ENCODE measurements at places on chromosomes 7 and 10.

DNA sequence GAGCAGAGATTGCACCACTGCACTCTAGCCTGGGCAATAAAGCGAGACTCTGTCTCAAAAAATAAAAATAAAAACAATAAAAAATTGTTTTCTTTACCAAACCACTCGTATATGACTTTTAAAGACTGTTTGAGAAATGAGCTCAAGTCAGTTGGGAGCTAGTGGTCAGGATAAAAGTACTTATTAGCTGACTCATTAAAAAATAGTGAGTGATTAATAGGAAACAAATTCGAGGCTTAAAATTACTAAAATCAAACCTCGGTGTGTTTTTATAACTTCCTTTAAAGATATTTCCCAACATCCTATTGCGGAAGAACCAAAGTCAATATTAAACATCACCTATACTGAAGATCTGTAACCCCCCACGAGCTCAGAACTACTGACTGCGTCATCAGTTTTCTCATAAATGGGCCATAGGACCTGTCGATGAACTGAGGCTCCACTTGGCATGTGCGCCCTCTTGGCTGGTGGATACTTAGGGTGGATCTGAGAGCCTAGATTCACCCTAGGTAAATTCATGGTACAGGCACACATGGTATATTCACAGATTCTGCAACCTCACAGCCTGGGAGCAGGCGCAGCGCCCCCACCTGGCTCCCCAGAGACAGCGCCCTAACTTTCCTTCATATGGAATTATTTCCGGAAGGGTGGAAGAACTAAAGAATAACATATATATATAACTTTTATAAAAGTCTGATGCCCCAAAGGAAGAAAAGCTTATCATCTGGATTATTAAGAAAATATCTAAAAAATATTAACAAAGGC, 9.2 kb downstream of the MKI67 start:
- no peak for DNase-seq

- DNase-seq, result no peak
Measured at GRCh38 chr10:3766046-3766756, 18.8 kb downstream of the KLF6 start.

- no peak for DNase-seq
Measured at GRCh38 chr7:118839515-118839914, 615.0 kb downstream of the ANKRD7 start.

DNA sequence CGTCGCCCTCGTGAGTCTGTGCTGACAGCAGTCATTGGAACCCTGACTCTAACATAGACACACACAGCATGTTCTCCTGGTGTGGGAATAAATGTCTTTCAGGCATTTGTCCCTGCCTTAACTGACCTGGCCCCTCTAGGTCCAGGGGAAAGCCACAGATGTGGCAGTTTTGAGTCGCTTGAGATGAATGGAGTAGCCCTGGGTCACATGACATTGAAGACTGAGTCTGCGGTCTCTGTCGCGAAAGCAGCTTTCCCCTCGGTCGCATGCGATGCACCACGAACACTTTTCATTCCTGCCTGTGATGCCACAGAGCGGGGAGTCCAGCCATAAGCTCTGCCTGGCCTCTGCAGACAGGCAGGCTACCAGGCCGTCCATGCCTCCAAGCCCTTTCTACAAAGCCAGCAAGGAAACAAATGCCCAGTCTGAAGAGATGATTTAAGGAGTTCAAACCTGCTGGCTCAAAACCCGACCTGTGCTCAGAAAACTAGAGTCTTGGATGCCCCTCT, 172.3 kb downstream of the WDR37 start:
- DNase-seq, result no peak

DNA sequence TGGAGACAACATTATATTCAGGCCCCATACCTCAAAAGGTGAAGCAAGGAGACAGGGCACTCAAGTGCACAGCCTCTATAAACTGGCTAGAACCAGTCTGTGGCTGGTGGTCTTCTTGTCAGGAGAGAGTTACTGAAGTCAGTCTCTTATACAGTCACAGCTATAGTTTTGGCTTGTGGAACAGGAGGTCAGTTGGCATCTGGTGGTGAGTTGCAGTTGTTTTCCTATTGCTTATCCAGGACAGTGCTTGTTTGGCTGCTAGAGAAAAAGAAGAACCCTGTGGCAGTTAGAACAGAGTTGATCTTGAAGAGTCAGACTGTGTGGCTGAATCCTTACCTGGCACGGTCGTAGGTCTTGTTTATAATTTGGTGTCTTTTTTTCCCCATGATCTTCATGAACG, 17.3 kb downstream of the CCM2 start:
- no peak for DNase-seq

Measured in activated CD4-positive, alpha-beta T cell treated with anti-CD3 and anti-CD28 coated beads, Interleukin-2, amount 50 U/mL, for 24 hours (primary cell).